CD4-positive, alpha-beta T cell treated with Interferon alpha-2 for 1 hour (primary cell): ENCODE measurements at places on chromosomes 12 and 14.

DNA sequence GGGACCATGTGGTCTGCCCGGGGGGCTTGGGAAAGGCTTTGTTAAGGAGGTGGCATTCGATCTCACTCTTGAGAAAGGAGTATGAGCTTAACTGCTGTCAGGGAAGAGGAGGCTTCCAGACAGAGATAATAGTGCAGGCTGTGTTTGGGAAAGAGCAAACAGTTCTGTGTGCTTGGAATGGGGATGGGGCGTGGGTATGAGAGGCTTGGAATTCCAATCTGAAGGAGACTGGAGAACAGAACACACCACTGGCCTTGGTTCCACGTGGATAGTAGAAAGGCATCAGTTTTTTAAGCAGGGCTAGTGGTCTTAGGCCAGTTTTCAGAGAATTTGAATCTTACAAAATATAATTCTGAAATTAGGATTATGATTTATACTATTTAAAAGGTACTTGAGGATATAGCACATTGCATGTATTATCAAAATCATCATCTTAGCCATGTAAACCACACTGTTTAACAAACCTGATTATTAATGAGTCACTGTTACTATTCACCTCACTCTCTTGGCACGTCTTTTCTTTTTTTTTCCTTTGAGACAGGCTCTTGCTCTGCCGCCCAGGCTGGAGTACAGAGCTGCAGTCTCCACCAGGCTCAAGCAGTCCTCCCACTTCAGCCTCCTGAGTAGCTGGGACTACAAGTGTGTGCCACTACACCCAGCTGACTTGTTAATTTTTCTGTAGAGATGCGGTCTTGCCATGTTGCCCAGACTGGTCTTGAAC lies 38.5 kb upstream of the KCNK13 start:
- no peak for DNase-seq

DNA sequence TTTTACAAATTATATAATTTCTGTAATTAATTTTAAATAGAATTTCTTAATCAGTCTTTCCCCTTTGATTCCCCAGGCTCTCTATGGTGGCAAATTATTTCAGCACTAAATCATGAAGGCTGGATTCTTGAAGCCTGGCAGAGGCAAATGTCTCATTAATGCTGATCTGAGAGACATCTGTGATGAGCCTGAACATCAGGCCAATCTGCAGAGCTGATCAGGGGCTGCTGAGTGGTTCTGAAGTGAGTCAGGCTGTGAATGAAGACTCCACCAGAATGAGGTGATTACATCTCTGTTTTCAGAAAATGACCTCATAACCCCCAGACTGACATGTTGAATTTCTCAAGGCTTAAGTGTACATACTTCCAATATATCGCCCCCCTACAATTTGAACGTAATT lies 124.2 kb upstream of the MIS18BP1 start:
- no peak for DNase-seq

DNA sequence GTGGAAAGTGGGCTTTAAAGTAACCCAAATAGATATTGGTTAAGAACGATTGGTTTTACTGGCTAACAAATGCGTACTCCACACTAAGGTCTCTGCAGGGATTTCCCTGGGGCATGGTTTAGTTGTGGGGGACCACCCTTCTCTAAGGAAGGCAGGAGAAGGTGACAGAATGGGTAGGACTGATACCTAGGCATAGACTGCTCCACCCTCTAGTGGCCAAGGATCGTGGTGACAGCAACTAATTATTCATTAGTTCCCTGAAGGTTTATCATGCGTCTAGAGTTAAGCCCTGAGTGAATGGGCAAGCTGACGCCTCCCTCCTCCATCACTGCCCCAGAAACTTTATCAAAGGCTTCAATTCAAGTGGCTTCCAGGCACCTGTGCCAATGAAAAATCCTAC lies 9.1 kb downstream of the FAM181A start:
- DNase-seq, result no peak

- DNase-seq, result no peak
Measured at GRCh38 chr12:131372171-131372475, 338.8 kb upstream of the SFSWAP start.

DNA sequence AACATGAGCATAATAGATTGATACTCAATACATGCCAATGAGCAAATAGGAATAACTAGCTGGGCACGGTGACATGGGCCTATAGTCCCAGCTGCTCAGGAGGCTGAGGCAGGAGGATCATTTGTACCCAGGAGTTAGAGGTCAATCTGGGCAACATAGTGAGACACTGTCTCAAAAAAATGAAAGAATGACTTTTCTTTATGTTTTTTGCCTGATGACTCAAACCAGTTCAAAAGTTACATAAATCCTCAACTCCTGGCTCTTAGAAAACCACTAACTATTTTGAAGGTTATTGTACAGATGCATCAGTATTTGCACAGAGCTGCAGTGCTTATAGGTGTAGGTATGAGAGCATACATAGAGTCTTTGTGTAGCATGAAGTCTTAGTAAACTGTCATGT lies 219.2 kb upstream of the RGS6 start:
- no peak for DNase-seq

- no peak for DNase-seq
Measured at GRCh38 chr12:25264114-25264513, 13.4 kb upstream of the KRAS start.

DNA sequence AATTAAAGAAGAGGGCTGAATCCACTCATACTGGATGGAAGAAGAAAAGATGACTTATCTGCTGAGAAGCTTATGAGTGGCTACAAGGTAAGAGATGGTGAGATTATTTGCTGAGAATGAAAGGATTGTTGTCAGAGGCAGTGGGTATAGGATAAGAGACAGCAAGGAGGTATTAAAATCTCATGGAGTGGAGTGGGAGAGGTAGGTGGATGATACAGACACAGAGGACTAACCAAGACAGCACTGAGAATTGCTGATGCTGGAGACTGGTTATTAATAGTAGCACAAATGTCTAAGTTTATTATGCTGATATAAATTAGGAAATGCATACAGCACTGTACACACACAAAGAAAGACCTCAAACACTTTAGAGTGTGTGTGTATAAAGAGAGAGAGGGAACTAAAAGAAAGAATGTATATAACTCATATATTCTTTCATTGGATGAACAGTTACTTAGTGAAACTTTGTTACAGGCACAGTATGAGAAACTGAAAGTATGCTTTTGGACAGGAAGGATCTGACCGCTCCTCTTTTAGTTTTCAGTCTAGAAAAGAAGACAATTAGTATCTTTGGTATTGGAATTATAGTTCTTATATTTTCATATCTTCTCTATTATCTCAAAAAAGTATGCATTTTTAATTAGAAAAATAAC lies 543.1 kb downstream of the LRFN5 start:
- no peak for DNase-seq

GRCh38 chr12:99367181-99367580 lies 280.4 kb upstream of the GARIN6 start:
- no peak for DNase-seq

DNA sequence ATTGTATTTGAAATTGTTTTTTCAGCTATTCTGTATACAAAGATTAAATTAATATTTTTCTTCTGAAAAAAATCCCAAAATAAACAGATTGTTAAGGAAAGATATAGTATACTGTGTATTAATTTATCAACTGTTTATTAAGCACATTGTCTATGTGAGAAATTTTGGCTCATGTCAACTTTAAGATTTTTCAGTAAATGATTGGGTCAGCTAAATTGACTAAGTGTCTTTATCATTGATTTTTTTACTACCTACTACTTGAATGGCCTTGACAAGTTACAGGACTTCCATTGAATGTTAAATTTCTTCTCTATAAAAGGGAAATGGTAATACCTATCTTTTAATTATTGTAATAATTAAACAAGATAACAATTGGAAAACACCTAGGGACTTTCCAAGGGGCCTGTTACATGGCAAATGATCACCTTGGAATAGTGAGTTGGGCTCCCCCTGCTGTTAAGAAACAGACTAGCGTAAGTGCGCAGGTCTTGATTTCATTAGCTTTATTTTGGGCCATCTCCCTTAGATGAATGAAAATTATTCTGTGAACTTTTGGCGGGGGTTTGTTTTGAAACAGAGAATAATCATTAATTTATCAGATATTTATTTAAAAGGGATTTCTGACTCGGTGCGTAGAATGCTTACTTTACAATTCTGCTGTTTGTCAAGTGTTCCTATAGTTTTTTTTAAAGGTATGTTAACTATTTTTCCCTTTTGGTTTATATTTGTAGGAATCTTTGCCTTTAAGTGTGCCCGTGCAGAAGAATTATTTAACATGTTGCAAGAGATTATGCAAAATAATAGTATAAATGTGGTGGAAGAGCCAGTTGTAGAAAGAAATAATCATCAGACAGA lies 14.5 kb upstream of the CCT2 start:
- DNase-seq, result peak; percentile 82

GRCh38 chr12:92063641-92064040 lies 82.0 kb downstream of the BTG1 start:
- DNase-seq, result no peak

DNA sequence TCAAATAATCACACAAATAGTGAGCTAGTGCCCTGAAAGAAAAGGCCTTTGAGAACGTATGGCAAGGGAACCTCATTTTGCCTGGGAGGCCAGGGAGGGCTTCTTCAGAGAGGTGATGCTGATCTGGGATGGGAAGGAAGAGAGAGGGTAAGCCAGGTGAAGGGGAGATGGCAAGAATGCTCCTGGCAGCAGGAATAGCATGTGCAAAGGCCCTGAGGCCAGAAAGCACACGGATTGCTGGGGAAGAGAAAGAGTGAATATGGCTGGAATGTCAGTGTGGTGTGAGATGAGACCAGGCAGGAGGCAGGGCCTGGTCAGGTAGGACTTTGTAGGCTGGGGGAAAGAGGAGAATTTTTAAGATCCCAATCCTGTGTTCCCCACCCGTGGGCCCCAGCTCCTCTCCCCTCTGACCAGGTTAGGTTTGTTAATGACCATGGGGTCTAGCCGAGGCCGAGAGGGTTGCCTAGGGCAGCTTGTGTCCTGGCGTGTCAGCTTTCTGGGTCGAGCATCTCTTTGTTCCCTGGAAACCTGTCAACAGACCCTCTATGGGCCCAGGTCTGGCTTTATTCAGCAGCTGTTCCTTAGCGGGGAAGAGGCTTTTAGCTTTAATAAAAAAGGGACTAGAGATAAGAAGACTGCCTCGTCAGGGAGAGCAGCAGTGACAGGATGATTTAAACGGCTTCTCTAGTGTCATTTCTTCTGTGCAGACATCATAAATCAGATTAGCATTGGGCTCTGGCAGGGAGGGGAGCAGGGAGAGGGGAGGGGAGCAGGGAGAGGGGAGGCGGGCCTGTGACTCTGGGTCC lies 123.4 kb downstream of the ADCK1 start:
- no peak for DNase-seq

GRCh38 chr12:6830286-6830890 lies 2.2 kb downstream of the P3H3 start:
- DNase-seq, result no peak

GRCh38 chr14:68476212-68477109 lies 316.4 kb downstream of the ZFP36L1 start:
- no peak for DNase-seq

DNA sequence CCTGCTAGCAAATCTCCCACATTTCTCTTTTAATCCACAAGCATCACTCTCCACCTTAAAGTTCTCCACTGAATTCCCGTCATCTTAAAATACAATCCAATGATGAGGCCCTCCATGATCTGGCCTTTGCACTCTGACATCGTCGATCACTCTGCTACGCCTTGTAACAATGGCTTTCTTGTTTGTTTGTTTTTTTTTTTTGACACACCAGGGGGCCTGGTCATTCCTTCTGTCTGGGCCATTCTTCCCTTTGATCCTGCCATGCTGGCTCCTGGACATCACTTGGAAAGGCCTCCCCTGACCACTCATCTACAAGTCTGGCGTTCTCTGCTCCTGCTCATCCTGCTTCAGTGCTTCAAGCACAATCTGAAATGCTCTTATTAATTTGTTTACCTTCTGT lies 233.5 kb downstream of the PPM1H start:
- no peak for DNase-seq

GRCh38 chr14:73261075-73261474 lies 23.8 kb downstream of the PAPLN start:
- DNase-seq, result no peak

GRCh38 chr14:45140661-45141187 lies 5.0 kb downstream of the FANCM start:
- no peak for DNase-seq

- no peak for DNase-seq
Measured at GRCh38 chr12:121651320-121651719, 18.1 kb downstream of the MORN3 start.

DNA sequence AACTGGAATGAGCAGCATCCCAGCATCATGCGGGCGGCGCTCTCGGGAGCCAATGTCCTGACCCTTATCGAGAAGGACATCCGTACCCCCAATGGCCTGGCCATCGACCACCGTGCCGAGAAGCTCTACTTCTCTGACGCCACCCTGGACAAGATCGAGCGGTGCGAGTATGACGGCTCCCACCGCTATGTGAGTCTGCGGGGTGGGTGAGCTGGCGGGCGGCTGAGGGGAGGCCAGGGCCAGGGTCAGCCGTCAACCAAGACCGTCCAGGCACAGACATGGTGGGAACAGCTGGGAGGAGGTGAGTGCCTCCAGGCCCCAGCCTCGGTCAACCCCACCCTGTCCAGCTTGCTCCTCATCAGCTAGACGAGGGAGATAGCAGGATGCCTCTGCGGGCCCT lies 25.8 kb upstream of the NXPH4 start:
- no peak for DNase-seq

- DNase-seq, result no peak
Measured at GRCh38 chr14:75334549-75335051, 56.0 kb downstream of the FOS start.

DNA sequence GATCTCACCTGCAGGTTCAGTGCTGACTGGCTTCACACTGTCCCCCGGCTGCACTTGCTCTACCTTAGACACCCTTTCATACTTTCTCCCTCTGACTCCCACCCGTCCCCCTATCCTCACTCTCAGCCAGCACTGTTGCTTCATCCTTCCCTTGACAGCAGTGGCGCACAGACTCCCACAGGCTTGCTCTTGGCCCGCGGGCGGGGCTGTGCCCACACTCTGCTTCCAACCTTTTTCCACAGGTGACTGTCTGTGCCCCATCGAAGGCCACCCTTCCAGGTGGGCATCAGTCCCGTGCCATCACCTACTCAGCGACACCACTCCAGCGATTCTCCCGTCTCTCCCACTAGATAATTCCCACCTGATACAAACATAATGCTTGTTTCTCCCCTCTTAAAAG lies 1.0 kb upstream of the RPS6KL1 start:
- no peak for DNase-seq

DNA sequence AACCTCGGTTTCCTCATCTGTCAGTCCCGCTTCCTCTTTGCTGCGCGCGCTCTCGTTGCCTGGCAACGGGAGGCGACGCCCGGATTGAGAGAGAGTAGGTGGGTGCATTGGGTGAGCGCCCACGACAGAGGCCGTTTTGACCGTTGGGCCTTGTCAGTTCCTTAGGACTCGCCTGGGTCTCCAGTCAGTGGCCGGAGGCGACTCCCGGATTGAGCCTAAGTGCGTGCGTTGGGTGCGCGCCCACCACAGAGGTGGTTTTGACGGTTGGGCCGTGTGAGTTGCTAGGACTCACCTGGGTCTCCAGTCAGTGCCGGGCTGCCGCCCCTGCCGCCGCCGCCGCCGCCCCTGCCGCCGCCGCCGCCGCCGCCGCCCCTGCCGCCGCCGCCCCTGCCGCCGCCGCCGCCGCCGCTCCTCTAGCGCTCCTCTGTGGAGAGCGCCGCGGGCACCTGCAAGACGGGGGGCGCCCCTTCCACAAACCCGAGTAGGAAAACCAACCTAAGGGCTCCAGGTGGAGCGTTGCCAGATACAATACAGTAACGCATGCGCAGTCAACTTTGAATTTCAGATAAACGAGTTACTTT lies 37.2 kb downstream of the APOBEC1 start:
- no peak for DNase-seq
